ENCODE measurements at places on chromosomes 4 and X.

- no peak for DNase-seq
Measured at GRCh38 chr4:145390571-145390970, 91.1 kb upstream of the SMAD1 start.

- peak; percentile 1 for DNase-seq
Measured at GRCh38 chrX:22666441-22666840, 333.3 kb upstream of the DDX53 start.

GRCh38 chr4:155800685-155801343 lies 42.0 kb downstream of the GUCY1B1 start:
- no peak for DNase-seq

GRCh38 chrX:34810916-34811315 lies 131.7 kb upstream of the FAM47B start:
- DNase-seq: no peak

DNA sequence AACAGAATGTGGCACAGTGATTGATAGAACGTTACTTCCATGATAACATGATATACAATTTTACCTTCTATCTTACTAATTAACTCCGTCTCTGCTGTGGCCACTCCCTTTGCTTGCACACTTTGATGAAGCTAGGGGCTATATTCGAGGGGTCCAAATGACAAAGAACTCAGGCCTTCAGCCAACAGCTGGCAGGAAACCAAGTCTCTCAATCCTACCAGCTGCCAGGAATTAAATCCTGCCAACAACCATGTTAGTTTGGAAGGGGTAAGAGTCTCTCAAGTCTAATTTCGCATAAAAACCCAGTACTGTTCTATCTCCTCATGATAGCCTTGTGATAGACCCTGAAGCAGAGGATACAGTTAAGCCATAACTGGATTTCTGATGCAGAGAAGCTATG lies 1122.9 kb upstream of the PCDH10 start:
- DNase-seq: no peak

GRCh38 chr4:42149004-42149403 lies 3.5 kb downstream of the BEND4 start:
- no peak for DNase-seq

DNA sequence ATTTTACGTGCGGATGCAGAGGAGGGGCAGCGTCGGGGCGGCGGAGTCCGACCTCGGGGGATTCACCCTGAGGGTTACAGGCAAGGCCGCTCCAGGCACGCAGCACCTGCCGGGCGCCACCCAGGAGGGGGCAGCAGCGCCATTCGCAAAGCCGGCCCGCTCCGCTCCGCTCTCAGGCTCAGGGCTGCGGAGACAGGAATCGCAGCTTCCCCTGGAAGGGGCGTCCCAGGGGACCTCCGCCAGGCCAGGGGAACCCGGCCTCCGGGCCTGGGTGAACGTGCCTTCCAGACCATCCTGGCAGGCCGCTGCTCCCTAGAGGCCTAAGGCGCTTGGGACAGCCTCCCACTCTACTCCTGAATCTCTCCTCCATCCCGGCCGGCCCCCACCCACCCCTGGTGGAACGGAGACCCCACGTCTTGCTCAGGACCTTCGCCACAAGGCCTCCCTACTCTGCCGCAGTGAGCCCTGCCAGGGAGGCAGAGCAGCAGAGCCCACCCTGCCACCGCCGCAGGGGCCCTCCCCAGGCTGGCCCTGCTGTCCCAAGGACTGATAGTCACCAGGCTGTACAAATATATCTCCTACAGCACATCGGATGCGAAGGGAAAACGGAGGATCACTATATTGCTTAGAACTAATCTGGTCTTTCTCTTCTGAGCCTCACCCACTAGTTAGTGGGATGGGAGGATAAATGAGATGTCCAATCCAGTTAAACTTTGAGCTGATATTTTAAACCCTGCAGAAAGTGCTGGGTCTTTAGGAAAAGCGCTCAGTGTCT lies 115.0 kb downstream of the SMIM20 start:
- no peak for DNase-seq

DNA sequence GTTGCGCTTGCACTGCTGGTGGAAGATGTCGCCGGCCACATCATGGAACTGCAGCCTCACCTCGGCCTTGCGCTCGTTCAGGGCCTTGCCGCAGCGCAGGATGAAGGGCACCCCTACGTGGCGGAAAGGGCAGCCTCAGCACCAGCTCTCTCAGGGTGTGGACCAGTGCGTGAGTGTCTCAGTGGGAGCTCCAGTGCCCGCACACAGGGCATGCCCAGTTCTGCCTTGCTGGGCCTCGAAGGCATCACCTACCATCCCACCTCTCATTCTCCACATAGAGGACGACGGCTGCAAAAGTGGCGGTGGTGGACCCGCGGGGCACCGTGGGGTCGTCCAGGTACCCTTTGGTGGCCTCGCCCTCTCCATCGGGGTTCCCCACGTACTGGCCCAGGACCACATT lies 14.0 kb downstream of the G6PD start:
- no peak for DNase-seq

DNA sequence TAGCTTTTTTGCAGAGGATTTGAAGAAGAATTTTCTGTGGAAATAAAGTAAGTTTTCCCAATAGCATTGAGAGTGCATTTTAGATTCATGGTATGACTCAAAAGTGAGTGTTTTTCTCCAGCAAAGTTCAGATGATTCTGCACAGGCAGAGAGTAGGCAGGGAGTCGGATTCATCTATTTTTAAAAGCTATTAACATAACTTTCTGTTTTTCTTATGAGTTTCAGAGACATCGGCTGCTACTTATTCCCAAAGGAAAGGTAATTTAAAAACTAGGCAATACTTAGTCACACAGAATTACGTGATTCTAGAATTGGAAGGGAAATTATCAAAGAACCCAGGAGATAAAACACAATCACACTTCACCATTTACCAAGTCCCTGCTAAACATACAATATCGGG lies 4.4 kb downstream of the CCDC110 start:
- DNase-seq: no peak

- no peak for DNase-seq
Measured at GRCh38 chrX:150099316-150099715, 161.0 kb upstream of the EOLA2 start.

- no peak for DNase-seq
Measured at GRCh38 chr4:95000076-95000648, 242.4 kb downstream of the BMPR1B start.

DNA sequence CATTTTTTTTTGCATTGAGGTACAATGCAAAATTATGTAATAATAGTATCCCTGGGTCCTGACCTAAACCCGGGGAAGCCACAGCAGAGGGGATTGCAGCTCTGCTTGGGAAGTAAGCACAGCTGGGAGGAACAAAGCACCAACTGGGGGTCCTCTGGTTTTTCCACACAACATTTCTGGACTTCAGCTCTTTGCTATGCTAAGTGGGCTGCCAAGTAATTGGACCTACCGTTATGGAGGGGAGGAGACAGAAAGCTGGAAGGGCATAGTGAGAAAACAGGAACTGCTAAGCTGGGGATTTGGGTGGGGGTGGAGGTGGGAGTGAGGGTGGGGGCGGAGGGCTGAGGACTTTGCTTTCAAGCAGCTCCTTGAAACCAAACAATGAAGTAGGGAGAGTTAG lies 183.3 kb downstream of the ZIC3 start:
- DNase-seq: no peak

DNA sequence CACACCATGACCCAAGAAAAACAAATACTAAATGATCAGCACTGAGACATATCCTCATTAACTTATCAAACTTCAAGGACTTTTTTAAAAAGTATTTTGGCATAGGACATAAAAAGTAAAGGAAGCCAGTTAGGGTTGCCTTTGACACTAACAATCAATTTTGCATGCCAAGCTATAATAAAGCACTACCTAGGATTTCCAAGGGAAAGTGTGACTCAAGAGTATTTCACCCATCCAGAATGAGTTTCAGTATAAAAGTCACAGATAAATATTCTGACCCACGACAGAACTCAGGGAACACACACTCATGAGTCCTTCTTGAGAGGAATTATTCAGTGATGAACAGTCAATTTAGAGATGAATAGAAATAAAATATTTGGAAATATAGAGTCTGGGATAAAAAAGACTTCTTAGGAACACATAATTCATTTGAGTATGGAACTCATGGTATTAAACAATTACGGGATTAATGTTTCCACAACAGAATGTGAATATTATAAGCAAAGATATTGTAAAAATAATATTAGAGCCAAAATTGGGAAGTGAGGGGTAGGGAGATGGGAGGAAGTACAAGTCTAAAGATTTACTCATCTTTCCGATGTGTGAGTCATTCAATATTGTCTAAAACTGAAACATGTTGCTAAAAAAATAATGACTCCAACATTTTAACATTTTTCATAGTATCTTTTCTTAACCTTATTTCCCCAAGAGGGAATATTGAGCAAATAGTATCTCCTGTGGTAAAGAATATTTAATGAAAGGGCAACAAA lies 143.5 kb upstream of the LNX1 start:
- no peak for DNase-seq

DNA sequence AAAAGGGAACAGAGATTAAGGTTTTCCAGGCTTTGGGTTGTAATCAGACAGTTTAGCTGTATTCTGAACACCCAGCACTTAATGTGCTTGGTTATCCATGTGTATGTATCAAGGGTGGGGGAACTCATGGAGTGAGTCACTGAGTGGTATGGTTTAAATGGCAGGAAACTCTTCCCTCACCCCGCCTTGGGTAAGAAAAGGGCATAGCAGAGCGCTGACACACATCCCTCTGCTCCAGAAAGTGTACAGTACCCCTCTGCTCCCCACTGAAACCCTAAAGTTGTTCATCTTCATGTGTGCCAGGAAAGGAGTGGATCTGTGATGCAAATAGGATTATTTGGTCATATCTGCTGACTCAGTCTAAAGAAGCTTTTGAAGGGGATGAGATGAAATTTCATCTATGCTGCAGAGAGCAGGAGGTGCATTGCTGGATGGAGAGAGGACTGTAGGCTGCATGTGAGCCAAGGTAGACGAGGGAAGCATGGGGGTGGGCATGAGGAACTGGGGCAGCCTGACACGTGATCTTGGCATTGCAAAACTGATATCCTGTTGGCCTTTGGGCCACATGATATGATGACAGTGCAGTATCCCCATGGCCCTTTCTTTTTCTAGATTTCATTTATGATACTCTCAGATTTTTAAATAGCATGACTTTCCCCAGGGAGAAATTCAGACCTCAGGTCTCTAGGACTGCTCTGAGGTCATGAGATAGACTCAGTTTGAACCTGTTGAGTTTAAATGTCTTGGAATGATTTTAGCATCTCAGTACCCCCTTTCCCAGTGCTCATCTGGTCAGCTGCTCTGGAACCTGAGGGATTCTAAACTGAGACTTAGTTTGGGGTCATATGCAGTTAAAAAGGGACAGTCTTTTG lies 84.8 kb downstream of the TMEM164 start:
- DNase-seq: peak; percentile 34

DNA sequence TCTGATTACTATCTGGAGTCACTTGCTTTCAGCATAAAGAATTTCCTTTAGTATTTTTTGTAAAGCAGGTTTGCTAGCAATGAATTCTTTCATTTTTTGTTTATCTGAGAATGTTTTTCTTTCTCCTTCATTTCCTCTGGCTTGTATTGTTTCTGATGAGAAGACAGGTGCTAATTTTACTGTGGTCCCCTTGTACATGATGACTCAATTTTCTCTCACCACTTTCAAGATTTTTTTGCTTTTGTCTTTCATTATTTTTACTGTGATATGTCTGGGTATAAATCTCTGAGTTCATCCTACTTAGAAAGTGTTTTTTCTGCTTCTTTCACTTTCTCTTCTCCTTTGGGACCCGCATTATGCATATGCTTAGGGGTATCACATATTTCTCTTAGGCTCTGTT lies 62.6 kb downstream of the PKD2 start:
- DNase-seq: no peak

GRCh38 chr4:38948551-38948950 lies 80.9 kb downstream of the FAM114A1 start:
- DNase-seq: peak; percentile 65

- no peak for DNase-seq
Measured at GRCh38 chr4:179836179-179837075, 2394.2 kb upstream of the AGA start.

DNA sequence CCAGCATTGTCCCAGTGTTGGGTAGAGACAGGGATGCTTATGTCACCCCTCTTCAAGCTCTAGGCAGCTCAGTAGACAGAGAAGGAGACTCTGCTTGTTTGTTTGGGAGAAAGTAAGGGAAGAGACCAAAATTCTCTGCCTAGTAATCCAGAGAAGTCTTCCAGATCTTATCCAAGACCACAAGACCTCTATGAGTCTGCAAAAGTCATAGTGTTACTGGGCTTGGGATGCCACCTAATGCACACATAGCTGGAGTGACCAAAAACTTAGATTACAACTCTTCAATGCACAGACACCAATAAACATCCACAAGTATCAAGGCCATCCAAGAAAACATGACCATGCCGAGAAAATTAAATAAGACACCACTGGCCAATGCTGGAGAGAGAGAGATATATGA lies 205.5 kb downstream of the UNC5C start:
- no peak for DNase-seq

DNA sequence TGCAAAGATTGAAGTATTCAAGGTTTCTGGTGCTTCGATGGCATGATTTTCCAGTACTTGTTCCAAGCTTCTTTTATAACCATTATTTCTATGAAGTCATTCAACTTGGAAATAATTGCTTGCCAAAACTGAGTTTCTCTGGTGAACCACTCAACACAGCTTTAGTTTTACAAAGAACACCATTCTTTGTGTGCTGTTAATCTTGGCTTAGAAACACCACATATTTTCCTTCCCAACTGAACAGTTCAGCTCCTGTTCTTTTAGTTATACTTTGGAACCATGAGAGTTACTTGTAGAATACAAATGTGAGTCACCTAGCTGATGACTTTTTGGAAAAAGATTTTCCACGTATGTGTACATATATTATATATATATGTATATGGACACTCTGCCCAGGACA lies 32.7 kb downstream of the TMEM47 start:
- no peak for DNase-seq

GRCh38 chr4:24582235-24582832 lies 2.0 kb downstream of the DHX15 start:
- no peak for DNase-seq

DNA sequence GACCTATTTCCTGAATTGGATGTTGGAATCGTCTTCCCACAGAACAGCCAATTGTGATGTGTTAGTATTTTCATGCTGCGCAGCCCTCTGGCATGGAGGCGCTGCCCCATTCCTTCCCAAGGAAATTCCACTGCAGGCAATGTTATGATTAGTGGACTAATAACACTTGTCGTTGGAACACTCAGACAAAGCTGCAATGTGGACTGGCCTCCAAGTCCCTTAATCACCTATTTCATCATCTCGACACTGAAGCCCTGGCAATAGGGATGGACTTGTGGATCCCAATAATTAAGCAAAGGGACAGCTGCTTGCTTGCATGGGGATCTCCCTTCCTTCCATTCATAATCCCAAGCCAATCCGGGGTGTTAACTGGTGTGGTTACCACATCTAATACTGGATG lies 78.8 kb upstream of the PLAC1 start:
- no peak for DNase-seq

DNA sequence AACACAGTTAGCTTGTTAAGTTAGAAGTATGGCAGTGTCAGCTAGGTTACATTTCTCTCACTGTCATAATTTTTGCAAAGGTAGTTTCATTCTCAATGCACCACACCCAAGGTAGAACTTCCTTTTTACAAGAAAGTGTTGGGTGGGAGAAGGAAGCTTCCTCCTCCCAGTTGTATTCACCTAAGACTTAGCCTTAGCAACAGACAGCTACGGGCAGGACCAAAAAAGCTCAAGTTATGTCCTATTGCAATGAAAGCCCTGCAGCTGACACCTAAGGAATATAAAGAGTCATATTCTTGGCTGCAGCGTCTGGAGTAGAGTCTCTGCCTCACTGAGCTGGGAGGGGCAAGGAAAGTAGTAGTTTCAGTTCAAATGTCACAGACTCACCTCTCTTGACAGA lies 25.1 kb upstream of the PRDM8 start:
- no peak for DNase-seq

GRCh38 chr4:88012647-88013046 lies 5.2 kb downstream of the PKD2 start:
- DNase-seq: no peak
